ENCODE measurements at places on chromosomes 1 and 21. TPM values are rescaled to one million over a fixed set of nuclear protein-coding genes. Genes with fewer than 3 reads are reported as not detected.

Gene SHE
- not detected for total RNA-seq

Gene SLFNL1
- 0.03 TPM for total RNA-seq

GRCh38 chr1:206779638-206780037 is 7.3 kb upstream of the IL10 start:
- no peaks in the 10 kb centered on the region for H3K36me3 ChIP-seq
- no peaks in the 10 kb centered on the region for H3K27me3 ChIP-seq
- no peak overlapping the region for H3K4me3 ChIP-seq
- no peak overlapping the region for H3K27ac ChIP-seq
- no peaks in the 10 kb centered on the region for H3K4me1 ChIP-seq
- no peak for DNase-seq

GRCh38 chr1:203100516-203100869 is 14.7 kb upstream of the MYOG start:
- DNase-seq: no peak
- H3K27ac ChIP-seq: no peak overlapping the region
- no peaks in the 10 kb centered on the region for H3K4me1 ChIP-seq
- no peaks in the 10 kb centered on the region for H3K36me3 ChIP-seq

GRCh38 chr1:94411237-94411636 is 7.0 kb upstream of the ABCD3 start:
- H3K27ac ChIP-seq: no peak overlapping the region
- peaks cover 8% of the 10 kb centered on the region for H3K27me3 ChIP-seq
- no peaks in the 10 kb centered on the region for H3K36me3 ChIP-seq
- DNase-seq: no peak
- H3K4me1 ChIP-seq: no peaks in the 10 kb centered on the region

DNA sequence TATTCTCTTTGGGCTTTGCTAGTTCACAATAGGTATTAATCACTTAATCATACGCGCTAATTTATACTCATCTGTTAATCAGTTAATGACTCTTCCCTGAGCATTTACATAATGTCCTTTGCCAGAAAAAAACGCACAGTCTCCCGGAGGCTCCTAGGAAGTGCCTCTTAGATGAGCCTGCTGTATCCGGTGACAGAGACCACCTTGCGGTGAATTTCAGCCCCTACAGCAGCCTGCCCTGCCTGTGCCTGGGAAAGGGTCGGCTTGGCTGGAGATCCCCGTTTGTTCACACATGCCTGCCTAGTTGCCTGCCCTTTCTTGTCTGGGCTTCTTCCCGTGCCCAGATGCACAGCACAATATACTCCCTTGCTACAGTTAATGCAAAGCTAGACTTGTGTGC is 152.9 kb downstream of the ZBTB18 start:
- DNase-seq: no peak
- H3K27me3 ChIP-seq: no peaks in the 10 kb centered on the region
- no peak overlapping the region for H3K27ac ChIP-seq
- H3K4me1 ChIP-seq: no peaks in the 10 kb centered on the region

DNA sequence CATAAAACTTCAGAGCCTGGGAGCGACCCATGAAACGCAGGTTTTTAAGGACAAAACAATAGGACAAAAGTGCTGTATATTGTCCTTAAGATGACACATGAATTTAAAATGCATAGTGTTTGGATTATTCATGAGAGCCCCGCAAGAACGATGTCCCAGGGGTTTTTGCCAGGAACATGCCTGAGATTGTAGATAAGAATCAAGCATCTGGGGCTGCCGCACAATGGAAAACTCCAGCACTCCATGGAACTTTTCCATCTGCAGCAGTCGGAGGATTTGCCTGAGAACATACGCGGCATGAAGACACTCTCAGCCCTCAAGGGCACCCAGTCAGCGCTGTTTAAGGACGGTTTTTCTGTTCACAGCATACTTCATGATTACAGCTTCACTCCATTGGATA is 5.3 kb upstream of the ERG start:
- peaks cover 52% of the 10 kb centered on the region for H3K4me1 ChIP-seq
- H3K27ac ChIP-seq: peak overlapping the region; percentile 87
- no peaks in the 10 kb centered on the region for H3K27me3 ChIP-seq
- H3K4me3 ChIP-seq: peak overlapping the region; percentile 30

DNA sequence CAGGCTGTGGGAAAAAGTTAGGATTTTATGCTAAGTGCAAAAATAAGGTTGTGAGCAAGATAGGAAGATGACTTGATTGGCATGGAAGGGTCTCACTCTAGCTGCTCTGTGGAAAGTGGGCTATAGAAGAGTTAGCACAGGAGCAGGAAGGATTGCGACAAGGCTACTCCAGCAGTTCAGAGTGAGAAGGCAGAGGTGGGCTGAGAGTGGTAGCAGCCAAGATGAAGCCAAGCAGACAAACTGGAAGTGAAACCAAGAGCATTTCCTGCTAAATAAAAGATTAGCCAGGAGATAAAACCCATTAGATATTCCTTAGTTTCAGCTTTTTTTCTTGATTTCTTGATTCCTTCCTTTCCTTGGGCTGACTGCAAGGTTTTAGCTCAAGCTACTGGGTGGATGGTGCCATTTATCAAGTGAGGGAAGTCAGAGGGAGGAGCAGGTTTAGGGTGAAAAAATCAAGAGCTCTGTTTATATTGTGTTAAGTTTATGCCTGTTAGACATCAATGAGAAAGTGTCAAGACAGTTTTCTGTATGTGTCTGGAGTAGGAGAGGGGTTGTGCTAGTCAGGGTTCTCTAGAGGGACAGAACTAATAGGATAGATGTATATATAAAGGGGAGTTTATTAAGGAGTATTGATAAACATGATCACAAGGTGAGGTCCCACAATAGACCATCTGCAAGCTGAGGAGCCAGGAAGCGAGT is 33.1 kb upstream of the ZNF644 start:
- no peak overlapping the region for H3K4me3 ChIP-seq
- H3K36me3 ChIP-seq: no peaks in the 10 kb centered on the region
- no peaks in the 10 kb centered on the region for H3K27me3 ChIP-seq
- H3K4me1 ChIP-seq: no peaks in the 10 kb centered on the region
- H3K27ac ChIP-seq: no peak overlapping the region

DNA sequence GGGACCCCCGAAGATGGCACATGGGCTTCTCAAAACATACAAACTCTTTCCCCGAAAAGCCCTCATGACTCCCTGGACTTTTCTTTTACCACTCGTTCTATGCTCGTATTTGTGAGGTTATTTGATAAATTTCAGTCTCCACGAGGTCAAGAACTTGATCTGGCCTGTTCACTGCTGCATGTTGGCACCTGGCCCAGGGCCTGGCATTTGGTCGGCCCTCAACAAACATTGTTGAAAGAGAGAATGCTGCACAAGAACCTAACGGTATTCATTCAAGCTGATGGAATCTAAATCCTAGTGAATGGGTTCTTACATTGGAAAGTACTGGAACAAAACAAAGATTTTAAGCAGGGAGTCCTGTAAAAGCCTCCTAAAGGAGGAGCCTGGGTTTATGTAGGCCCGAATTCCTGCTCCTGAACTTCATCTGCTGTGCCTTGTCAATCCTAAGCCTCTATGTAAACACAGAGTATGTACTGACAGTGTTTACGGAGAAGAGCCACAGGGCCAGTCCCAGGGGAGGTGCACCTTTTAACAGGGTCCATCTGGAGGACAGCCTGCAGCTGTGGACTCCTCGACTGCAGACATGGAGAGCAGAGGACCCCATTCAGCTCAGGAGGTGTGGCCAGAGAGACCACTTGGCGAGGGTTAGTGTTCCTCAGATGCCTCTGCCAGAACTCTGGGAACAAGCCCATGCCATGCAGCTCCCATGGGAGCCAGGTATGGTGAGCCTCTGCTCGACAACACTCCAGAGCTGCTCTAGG is 46.9 kb downstream of the L1TD1 start:
- H3K4me3 ChIP-seq: no peak overlapping the region
- no peak overlapping the region for H3K27ac ChIP-seq
- no peaks in the 10 kb centered on the region for H3K4me1 ChIP-seq
- no peaks in the 10 kb centered on the region for H3K27me3 ChIP-seq
- DNase-seq: no peak

GRCh38 chr1:19260211-19261138 is 8.9 kb downstream of the MRTO4 start:
- no peak for DNase-seq
- H3K27me3 ChIP-seq: no peaks in the 10 kb centered on the region
- peaks cover 52% of the 10 kb centered on the region for H3K36me3 ChIP-seq
- H3K4me3 ChIP-seq: no peak overlapping the region
- H3K27ac ChIP-seq: no peak overlapping the region

Measured in SJSA1 (cell line).